ENCODE measurements at places on chromosomes 13 and 19. TPM values are rescaled to one million over a fixed set of nuclear protein-coding genes. Genes with fewer than 3 reads are reported as not detected.

DNA sequence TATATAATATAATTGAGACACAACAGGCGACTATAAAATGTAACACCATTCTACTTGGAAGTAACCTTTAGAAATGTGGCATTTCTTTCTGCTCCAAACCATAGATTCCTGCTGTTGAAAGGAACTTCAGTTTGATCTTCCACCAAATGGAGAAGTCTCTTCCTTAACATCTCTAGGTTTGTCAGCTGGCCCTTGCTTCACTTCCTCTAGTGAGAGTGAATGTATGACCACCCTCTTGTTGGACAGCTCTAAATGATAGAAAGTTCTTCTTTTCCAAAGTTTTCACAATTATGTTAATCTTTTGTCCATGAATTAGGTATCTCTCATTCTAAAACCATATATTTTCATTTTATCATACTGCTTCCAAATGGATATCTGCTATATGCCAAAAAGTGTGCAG lies 13.8 kb upstream of the COG6 start:
- DNase-seq = no peak

DNA sequence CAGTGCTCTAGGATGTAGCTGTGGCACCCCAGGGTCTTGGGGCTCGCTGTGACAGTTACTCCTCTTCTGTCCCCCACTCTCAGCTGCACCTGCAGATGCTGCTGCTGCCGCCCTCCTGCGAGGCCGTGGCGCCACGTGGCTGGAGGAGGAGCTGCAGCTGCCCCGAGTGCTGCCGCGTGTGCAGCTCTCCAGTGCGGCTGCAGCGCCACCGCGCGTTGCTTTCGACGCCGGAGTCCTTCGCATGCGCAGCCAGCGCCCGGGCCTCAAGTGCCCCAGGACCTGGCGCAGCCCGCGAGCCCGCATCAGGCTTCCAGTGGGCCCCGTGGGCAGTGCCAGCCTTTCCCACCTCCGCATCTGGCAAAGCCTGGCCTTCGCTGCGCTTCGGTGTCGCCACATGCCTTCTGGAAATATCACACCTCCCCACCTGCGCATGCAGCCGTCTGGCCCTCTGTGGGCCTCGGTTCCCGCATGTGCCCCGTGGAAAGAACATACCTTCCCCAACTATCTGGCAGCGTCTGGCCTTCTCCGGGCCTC lies 692 bp upstream of the ZNF580 start:
- peak; percentile 74 for DNase-seq

GRCh38 chr19:53942001-53942786 lies 20.5 kb upstream of the CACNG8 start:
- no peak for DNase-seq

MYBPC2 gene
- not detected for total RNA-seq

TMPRSS9 gene
- not detected for total RNA-seq

SHC2 gene
- total RNA-seq = 0.26 TPM

GRCh38 chr19:18993115-18993514 lies 40.2 kb downstream of the SUGP2 start:
- DNase-seq = no peak

STOML3 gene
- total RNA-seq = not detected

GRCh38 chr19:55882626-55883025 lies 46.3 kb downstream of the NLRP4 start:
- no peak for DNase-seq

TEX29 gene
- not detected for total RNA-seq

Measured in activated T-cell treated with anti-CD3 and anti-CD28 coated beads, Interleukin-2, amount 50 U/mL, for 4 hours (primary cell).